ENCODE measurements at places on chromosomes 16 and 17.
A peak's percentile ranks its signal among the peaks of the same experiment; 100 is the strongest.

- DNase-seq: no peak
Observed at GRCh38 chr17:545156-545555, 169.5 kb downstream of the VPS53 start.

DNA sequence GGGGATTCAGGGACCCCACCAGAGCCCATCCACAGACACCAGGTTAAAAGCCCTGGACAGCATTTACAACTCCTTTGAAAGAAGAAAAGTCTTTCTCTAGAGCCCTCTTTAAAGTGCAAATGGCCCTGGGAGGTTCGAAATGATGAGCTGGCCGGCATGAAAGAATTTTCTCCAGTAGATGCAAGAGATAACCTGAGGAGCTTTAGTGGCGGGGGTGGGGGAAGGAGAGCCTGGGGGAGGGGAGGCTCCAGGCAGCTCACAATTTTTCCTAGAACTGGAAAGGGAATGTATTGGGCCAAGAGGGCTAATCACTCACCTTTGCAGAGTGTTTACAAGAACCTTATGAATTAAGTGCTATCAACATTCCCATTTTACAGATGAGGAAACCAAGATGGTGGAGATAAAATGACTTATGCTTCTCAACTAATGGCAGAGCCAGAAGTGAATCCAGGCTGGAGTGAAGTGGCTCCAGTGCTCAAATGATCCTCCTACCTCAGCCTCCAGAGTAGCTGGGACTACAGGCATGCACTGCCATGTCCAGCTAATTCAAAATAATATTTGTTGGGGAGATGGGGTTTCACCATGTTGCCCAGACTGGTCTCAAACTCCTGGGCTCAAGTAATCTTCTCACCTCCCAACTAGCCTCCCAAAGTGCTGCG, 4.2 kb upstream of the CDH1 start:
- no peak for DNase-seq

- DNase-seq: no peak
Observed at GRCh38 chr17:43418441-43419374, 19.9 kb downstream of the ARL4D start.

GRCh38 chr17:29215717-29216116, 30.9 kb upstream of the CRYBA1 start:
- no peak for DNase-seq

DNA sequence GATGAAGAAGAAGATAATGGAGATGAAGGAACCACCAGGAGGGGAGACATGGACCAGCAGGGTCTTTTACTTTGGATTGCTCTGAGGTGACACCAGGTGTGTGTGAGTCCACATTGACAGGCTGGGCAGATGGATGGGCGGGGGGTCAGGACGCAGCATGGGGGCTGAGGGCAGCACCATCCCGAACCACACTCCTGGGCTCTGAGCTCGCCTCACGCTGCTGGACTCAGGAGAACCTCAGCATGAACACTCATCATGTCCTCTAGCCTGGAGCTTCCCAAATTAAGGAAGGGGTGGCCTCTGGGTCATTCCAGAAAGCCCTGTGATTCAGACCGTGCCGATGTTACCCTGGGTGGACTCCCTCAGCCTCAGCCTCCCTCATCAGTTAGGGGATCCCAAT, 50.4 kb upstream of the MAP3K14 start:
- DNase-seq: no peak

- DNase-seq: no peak
Observed at GRCh38 chr17:61310590-61310989, 89.1 kb upstream of the TBX2 start.

GRCh38 chr16:88634141-88634993, 4.0 kb upstream of the IL17C start:
- DNase-seq: peak; percentile 62

- no peak for DNase-seq
Observed at GRCh38 chr17:4969047-4969550, 1.5 kb upstream of the SPAG7 start.

DNA sequence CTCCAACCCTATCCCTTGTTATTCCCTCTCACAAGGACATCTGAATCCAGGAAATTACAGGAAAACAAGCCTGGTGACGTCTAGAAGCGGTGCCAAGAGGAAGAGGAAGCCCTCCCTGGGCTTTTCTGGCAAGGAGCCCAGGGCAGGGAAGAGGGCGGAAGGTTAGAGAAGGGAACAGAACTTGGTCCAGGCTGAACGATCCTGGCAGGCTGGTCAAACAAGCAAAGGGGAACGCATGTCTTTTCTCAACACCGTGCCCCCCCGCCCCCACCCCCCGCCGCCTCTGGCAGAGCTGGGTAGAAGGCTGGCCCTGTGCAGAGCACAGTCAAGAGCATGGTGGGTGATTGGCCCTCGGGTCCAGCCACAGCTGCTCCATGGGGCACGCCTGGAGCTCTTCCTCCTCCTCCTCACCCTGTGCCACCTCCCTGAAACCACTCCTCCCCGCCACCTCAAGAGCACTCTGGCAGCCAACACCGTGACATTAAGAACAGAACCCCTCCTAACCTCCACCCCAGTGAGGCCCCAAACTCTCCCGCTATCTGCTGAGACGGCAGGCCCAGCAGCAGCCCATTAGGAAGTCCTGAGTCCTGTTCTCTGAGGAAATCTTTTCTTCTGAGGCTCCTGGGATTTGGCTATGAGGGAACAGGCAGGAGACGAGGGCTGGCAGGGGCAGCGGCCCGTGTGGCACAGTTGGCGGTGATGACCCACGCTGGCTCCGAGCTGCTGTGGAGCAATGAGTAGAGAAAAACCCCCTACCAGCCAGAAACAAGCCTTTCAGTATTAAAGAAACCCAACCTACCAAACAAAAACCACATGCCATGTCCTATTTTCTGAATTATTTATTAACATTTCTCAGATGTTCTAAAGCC, 7.3 kb downstream of the C16orf86 start:
- DNase-seq: no peak

- peak; percentile 60 for DNase-seq
Observed at GRCh38 chr17:78120971-78121800, 7.4 kb downstream of the TMC6 start.

GRCh38 chr17:77494664-77495435, 354.1 kb downstream of the SEC14L1 start:
- DNase-seq: peak; percentile 71

GRCh38 chr16:11151156-11151884, 104.7 kb downstream of the SOCS1 start:
- no peak for DNase-seq

DNA sequence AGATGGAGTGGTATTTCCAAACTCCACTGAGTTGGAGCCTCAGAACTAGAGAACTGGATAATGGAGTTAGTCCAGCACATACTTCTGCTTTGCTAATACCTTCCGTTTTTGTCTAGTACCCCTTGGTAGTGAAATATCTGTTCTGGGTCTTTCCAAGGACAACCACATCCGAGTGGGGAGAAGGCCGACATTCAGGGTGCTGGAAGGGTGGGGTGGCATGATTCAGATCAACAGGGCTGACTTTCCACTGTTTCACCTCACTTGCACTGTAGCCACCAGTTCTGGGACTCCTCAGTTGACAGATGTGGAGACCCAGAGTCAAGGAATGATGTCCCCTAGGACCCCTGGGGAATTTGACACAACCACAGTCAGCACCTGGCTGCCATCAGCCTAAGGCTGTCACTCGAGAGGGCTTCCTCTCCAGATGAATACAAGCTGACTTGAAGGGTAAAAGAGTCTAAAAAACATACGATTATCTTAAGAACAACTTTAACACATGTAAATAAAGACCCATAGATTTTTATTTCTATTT, 84.8 kb upstream of the HNF1B start:
- DNase-seq: no peak

DNA sequence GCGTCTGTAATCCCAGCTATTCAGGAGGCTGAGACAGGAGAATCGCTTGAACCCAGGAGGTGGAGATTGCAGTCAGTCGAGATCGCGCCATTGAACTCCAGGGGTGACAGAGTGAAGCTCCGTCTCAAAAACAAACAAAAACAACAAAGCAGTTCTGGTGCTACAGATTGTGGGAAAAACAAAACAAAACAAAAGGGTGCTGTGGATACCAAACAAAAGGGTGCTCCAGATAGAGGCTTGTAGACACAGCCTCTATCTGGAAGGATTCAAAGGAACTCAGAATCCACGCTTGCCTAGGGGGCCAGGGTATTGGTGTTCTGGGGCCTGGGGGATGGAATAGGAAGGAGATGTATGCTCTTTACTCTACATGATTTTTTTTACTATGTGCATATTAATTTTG, 2.5 kb downstream of the MYLK3 start:
- no peak for DNase-seq

DNA sequence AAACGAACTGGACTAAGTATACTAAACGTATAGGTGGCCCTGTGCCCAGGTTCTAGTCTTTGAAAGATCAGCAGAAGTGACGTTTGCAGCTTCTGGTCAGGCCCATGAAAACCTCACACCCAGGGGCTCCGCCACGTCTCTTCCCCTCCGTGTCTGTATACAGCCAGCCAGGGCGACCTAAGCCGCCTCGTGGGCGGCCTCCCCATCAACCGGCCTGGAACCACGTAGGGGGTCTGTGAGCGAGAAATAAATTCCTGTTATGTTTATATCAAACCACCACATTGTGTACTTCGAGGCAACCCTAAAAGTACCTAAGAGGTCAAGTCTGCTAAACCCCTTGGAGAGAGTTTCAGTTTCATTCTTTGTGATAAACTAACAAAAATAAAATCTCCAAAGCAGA, 6.8 kb downstream of the TK1 start:
- no peak for DNase-seq

DNA sequence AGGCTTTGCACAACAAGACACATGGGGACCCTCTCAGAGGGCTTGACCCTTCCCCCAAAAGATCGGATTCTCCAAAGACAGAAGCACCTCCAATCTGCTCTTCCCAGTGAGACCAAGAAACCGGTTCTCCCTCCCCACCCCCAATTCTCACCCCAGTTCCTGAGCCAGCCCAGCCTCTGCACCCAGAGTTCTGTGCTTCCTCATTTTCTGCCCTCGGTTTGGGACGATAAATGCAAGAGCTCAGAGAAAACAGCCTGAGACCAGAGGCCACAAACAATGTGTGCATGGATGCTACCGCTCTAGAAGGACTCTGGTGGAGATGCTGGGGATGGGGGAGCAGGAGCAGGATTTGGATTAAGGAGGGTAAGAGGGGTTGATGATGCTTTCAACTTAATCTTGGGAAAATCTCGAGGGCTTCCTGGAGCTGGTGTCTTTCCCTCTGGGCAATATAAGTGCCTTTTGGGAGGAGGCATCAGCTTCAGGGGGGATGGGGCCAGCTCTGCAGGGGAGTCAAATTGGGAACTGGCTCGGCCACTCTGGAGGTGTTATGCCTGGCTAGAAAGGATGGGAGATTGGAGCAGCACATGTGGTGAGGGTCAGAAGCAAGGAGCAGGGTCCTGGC, 6.0 kb downstream of the KRT15 start:
- DNase-seq: no peak

DNA sequence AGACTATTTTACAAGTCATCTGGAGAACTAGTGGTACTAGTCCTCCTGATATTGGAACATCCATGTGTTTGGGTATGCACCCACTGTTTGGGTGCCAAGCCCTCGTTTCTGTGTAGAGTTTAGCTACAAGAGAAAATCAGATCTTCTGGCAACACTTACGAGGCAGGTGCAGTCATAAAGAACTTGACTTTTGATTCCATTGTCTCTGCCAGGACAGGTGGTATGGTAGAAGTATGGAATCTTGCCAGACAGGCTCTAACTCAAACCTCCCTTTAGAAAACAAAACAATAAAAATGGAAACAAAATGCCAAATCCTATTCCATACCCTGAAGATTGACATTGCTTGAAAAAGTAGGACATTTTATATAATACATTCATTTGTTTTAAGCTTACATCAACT, 16.0 kb downstream of the RNF43 start:
- no peak for DNase-seq

DNA sequence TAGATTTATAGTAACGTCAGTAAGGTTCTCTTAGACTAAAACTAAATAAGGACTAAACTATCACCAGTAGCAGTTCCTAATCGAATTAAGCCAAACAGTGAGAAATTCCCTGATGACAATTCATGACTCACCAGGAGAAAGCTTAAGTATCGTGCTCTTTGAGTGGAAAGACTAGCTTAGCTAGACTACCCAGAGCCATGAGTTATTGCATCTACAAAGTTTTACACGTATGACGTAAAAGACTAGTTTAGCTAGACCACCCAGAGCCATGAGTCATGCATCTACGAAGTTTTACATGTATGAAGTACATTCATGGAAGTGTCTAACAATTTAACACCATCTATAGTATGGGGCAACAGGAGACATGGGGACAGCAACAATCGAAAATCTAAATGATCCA, 36.6 kb downstream of the UBE2G1 start:
- DNase-seq: no peak

- no peak for DNase-seq
Observed at GRCh38 chr17:33967608-33968349, 287.3 kb upstream of the CCL2 start.

DNA sequence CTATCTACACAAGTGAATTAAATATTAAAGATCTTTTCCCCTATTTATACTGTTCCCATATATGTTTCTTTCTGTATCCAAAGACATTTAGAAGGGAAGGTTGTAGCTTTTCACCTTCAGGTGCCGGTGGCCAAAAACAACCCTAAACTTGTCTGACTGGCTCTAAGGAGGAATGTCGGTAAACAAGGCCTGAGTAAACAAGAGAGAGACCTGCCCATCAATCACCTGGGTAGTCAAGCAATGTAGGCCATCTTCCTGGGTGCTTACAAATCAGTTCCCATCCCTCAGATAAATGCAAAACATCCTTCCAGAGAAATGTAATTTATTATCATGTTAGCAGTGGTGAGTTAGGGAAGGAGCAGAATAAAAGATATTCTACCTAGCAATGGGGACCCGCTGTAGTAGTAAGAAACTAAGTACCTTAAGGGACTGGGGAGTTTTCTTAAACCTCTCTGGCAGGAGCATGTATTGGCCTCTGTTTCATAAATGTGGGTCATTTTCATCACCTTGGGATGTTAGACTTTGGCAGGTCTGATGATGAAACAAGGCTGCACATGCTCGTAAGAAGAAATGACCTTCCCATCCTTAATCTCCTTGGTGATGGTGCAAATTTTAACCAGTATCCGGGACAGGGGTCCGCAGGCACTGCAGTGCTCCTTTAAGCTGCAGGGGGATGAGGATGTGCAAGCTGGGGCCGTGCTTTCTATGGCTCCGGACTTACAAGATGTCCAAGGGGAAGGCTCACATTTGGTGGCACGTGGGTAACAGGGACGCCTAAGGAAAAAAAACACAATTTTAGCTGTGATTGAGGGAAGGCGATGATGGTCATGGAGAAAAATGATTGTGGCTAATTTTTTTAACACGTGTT, 8.4 kb downstream of the KRT39 start:
- no peak for DNase-seq

GRCh38 chr17:39462631-39463375, 1.5 kb downstream of the CDK12 start:
- no peak for DNase-seq

DNA sequence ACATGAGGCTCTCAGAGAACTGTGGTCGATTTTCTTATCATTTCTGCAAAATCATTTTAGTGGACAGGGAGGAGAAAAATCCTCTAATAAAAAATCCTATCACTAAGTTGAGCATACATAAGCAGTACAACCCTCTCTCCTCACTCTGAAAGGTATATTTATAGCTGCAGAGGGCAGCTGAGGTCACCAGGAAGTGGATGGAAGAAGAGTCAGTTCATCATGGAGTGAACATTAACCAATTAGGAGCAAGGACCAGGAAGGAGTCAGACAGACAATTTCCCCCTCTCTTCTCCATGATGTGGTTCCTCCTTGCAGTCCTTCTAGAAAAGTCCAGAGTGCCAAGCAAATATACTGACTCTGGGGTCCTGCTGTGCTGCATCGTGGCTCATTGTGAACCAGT, 253.7 kb downstream of the TOX3 start:
- no peak for DNase-seq

GRCh38 chr17:31052187-31052889, 42.4 kb upstream of the NF1 start:
- no peak for DNase-seq
